ENCODE measurements at places on chromosomes 3 and 15.

GRCh38 chr3:123290962-123291361 is 89.2 kb downstream of the SEC22A start:
- DNase-seq, result no peak

DNA sequence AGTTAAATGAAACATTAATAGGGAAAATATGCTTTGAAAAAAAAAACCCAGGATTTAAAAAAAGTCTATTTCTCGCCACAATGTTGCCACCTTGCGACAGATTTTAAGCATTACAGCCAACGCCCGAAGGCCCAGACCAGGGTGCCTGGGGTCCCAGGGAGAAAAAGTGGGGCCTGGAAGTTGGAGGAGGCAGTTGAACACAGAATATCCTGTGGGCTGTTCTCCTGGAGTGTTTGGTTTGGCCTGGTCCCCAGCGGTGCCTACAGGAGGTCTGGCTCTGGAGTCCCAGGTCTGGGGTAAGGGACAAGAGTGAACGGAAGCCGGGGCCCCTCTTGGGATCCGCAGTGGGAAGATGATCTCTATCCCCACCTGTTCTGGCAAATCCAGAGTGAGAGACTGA is 3.4 kb downstream of the RNU6-1 start:
- DNase-seq, result peak; percentile 45

DNA sequence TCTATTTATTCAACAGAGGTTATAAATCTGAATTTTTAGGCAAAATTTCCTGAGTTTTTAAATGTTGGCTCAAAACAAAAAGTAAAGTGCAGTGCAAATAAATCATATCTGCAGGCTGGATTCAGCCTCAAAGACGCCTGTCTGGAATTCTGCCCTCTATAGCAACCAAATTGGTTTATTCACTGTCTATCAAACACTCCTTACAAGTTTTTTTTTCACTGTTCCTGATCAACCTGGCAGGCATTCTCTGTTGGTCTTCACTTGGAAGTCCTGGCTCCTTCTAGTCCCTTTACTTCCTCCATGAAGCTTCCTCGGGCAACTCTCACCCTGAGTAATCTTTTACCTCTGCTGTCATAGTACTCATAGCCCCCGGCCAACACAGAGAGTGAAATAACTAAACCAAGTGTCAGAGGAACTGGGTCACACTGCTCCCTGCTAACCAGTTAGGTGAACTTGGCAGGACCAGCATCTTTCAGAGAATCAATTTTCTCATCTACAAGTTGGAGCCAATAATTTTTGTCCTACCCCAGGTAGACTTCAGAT is 36.8 kb upstream of the TIPARP start:
- no peak for DNase-seq

DNA sequence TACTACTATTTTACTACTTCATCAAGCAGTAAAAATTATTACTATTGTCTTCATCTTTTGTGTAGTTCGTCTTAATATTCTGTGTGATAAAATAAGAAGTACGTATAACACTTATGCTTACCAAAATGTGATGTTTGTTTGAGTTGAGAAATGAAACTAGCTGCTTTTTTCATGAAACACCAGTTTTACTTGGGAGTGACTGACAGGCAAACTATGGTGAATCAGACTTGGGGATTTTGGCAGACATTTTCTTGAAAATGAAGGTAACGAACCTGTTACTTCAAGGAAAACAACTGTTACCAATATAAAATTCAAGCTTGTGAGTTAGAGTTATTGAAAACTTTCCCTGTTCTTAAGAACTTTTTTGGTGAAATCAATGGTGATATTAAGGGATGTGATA is 10.3 kb downstream of the U2SURP start:
- DNase-seq, result no peak

DNA sequence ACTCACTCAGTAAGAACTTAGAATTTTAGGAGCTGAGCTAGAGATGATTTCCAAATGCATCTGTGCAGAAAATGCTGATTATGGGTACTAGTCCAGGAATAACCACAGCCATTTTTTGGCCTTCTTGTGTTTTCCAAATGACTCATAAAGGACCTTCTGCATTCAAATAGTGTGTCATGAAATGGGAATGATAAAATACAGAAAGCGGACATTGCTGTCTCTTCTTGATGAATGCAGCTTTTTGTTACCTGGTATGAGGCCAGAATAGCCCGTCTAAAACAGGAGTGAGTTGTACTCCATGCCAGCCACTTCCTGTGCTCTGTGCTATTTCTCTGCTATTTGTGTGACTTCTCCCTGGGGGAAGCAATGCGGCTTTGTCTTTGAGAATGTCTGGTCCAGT is 20.5 kb upstream of the FRMD5 start:
- no peak for DNase-seq

Data from effector memory CD4-positive, alpha-beta T cell (primary cell).